ENCODE measurements at places on chromosomes 7 and 10. TPM values are rescaled to one million over a fixed set of nuclear protein-coding genes. Genes with fewer than 3 reads are reported as not detected.
A peak's percentile ranks its signal among the peaks of the same experiment; 100 is the strongest.

- no peak overlapping the region for H3K4me3 ChIP-seq
- DNase-seq = no peak
These were observed 58.3 kb downstream of the INPP5A start for GRCh38 chr10:132595854-132596253.

- no peaks in the 10 kb centered on the region for H3K27me3 ChIP-seq
- H3K27ac ChIP-seq = peak overlapping the region; percentile 34
- H3K4me1 ChIP-seq = peaks cover 47% of the 10 kb centered on the region
- no peak for DNase-seq
- H3K36me3 ChIP-seq = peaks cover 39% of the 10 kb centered on the region
- H3K4me3 ChIP-seq = peak overlapping the region; percentile 54
These were observed 85.4 kb upstream of the AFAP1L2 start for GRCh38 chr10:114489521-114490310.

Gene CPVL
- total RNA-seq = 30.2 TPM

- peaks cover 3% of the 10 kb centered on the region for H3K27me3 ChIP-seq
- H3K4me3 ChIP-seq = no peak overlapping the region
- no peak for DNase-seq
- H3K27ac ChIP-seq = no peak overlapping the region
These were observed 216.6 kb downstream of the KCNMA1 start for GRCh38 chr10:77420947-77421523.

DNA sequence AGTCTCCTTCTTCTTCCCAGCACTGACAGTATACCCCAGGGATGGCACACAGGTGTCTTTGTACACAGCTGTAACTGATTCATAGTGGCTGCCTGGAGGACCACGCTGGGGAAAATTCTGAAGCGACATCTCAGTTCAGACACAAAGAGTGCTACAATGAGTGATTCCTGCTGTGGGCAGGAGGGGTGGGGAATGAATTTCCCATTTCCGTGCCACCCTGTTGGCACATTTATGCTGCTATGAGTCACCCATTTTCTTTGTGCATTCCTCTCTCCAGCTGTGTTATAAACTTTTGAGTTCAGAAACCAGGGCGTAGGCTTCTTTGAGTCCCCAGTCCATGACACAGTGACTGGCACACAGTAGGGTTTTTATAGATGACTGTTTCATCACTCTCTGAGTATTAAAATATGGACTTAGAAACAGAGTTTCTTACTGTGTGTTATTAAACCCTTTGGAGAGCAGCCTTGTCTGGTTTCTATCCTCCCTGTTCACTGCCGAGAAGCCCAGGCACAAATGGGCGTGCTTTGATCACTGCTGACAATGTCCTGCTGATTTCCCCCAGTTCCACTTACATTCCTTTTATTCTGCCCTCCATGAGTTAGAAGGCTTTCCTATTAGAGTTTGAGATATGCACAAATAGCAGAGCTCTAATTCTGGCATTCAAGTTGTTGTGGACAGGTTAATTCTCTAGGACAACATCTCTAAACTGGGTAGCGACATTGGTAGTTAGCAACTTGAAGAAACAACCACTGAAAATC is 24.0 kb upstream of the NPS start:
- H3K27ac ChIP-seq = no peak overlapping the region
- no peak overlapping the region for H3K4me3 ChIP-seq
- peaks cover 4% of the 10 kb centered on the region for H3K4me1 ChIP-seq
- no peaks in the 10 kb centered on the region for H3K36me3 ChIP-seq

Gene ZNF503
- 86.7 TPM for total RNA-seq

GRCh38 chr7:138346975-138347374 is 113.1 kb upstream of the TRIM24 start:
- no peaks in the 10 kb centered on the region for H3K27me3 ChIP-seq
- DNase-seq = no peak
- no peaks in the 10 kb centered on the region for H3K4me1 ChIP-seq
- H3K36me3 ChIP-seq = peaks cover 5% of the 10 kb centered on the region
- no peak overlapping the region for H3K4me3 ChIP-seq

DNA sequence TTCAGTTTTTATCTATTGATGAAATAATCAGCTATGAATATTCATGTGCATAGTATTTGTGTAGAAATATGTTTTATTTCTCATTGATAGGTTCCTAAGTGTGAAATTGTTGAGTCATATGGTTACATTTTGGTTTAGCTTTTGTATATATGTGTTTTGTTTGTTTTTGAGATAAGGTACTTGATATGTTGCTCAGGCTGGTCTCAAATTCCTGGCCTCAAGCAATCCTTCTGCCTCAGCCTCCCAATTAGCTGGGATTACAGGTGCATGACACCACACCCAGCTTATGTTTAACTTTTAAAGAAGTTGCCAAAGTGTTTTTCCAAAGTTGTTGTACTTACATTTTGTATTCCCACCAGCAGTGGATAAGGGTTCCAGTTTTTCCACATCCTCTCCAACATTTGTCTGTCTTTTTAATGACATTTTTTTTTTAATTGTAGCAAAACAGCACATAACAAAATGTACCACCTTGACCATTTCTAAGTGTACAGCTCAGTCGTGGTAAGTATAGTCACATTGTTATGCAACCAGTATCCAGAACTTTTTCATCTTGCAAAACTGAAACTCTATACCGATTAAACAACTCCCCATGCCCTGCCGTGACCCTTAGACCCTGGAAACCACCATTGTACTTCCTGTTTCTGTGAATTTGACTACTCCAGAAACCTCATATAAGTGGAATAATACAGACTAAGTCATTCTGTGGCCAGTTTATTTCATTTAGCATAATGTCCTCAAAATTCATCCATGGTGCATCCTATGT is 12.6 kb upstream of the UBE2D1 start:
- H3K27me3 ChIP-seq = no peaks in the 10 kb centered on the region
- DNase-seq = no peak
- peaks cover 6% of the 10 kb centered on the region for H3K4me1 ChIP-seq
- H3K36me3 ChIP-seq = no peaks in the 10 kb centered on the region

DNA sequence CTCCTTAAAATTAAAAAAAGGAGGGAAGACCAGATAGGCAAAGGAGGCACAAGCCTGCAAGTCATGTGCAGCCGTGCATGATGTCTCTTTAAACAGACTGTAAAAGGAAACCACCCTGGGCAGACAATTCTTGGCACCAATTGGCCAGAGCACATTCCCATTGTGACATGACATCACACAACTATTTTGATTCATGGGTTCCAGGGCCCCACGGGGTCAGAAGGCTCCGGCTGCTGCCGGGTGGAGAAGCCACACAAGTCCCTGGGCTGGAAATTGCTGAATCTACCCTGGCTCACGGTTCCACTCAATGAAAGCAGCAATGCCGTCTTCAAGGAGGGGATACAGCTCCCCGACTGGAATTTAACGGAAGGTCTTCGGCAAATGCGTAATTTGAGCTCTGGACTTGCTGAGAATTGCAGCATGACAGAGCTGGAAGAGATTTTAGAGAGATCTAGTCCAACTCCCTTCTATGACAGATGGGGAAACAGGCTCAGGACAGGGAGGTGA is 140.5 kb downstream of the PRKAG2 start:
- peak overlapping the region; percentile 78 for H3K4me3 ChIP-seq
- peak overlapping the region; percentile 78 for H3K27ac ChIP-seq
- peaks cover 3% of the 10 kb centered on the region for H3K27me3 ChIP-seq
- H3K36me3 ChIP-seq = no peaks in the 10 kb centered on the region
- peak; percentile 82 for DNase-seq
- H3K4me1 ChIP-seq = peaks cover 29% of the 10 kb centered on the region
